CD4-positive, alpha-beta T cell treated with Interleukin-17A for 4 hours (primary cell): ENCODE measurements at places on chromosomes 11 and 22.
A peak's percentile ranks its signal among the peaks of the same experiment; 100 is the strongest.

DNA sequence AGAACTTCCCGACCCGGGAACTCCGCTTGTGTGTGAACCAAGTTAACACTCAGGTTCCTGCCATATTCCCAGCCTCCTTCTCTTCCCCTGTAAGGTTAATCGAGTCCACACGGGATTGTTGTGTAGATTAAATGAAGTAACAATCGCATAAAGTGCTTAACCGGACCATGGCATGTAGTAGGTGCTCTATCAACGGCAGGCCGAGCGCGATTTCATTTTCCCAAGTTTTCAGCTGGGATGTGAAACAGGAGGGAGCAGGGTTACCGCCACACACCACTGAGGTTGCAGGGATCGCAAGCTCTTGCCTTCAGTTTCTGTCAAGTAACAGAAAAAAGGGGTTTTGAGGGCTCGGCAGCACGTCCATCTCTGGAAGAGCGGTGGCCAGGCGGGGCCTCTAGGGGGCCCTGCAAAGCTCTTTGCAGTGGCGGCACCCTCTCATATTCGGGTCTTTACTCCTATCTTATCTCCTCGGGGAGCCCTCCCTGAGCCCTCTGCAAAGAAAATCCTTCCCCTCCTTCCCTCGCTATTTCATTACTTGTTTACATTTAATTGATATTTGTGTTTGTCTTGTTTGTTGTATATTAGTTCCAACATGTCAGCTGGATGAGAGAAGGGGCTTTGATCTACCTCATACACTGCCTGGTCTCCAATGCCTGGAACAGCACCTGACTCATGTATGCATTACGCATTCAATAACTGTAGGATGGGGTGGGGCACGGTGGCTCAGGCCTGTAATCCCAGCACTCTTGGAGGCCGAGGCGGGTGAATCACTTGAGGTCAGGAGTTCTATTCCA is 816 bp upstream of the PLEKHA7 start:
- peak; percentile 43 for DNase-seq

DNA sequence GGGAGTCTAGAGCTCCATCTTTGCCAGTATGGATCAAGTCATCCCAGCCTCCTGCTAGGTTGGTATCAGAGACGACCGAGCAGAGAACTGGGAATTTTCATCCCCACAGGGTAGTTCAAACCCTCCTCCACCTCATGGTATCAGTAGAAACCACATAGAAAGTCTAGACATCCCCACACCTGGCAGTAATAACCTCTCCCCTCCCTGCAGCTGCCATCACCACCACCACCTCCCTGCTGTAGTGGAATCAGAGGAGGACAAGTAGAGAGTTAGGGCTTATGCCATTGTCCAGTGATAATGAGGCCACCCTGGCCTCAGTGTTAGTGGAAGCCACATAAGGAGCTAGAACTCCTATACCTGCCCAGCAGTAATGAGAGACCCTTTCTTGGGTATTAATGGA is 34.3 kb downstream of the BTG4 start:
- DNase-seq: no peak

DNA sequence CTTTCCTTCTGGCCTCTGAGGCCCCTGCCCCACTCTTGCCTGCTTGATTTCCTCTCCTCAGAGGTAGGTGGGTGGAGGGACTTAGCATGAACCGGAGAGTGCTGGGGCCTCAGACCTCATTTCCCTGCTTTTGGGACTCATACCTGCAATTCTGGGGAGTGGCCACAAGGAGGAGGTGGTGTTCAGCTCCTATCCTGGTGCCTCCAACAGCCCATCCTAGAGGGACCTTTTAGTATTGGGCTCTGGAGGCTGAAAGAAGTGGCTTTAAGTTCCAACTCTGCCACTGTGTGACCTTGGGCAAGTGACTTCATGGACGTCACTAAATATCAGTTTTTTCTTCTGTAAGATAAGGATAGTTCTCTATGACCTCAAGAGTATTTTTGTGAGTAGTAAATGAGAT is 98.6 kb downstream of the KIAA1671 start:
- no peak for DNase-seq

DNA sequence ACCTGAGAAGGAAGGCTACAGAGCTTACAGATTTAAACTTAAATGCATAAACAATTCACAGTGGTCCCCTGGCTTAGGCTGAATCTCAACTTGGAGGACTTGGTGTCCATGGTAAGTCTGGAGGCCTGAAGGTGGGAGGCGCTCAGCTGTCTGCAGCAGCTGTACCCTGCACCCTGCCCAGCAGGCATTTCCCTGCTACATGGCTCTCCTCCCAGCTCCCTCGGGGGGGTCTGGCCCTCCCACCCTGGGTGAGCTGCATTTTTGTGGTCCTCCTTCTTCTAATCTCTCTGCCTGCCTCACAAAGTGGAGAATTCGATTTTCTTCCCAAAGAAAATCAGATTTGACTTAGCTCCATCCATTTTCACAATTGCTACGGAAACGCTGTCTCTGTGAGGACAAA is 273.2 kb downstream of the KIRREL3 start:
- no peak for DNase-seq

GRCh38 chr11:69928121-69928520 is 108.9 kb upstream of the FGF3 start:
- DNase-seq: no peak

- no peak for DNase-seq
Observed at GRCh38 chr11:97229936-97230335, 840.1 kb downstream of the JRKL start.

DNA sequence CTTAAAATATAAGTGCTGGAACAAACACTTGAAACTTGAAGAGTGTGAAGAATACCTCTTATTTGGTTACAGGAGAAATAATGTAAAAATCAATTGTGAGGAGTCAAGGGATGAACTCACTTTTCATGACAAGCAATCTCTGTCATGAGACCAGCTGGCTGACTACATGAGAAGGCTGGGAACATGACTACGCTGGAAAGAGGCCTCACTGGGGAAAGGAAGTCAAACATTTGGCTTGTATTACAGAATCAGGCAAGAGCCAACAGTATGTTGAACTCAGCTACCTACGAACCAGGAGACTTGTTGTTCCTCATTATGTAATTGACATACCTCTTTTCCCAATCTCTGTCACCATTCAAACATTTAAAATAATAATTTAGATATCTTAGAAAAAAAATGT is 14.4 kb downstream of the DCDC1 start:
- no peak for DNase-seq
